ENCODE measurements at places on chromosomes 3 and 15.

DNA sequence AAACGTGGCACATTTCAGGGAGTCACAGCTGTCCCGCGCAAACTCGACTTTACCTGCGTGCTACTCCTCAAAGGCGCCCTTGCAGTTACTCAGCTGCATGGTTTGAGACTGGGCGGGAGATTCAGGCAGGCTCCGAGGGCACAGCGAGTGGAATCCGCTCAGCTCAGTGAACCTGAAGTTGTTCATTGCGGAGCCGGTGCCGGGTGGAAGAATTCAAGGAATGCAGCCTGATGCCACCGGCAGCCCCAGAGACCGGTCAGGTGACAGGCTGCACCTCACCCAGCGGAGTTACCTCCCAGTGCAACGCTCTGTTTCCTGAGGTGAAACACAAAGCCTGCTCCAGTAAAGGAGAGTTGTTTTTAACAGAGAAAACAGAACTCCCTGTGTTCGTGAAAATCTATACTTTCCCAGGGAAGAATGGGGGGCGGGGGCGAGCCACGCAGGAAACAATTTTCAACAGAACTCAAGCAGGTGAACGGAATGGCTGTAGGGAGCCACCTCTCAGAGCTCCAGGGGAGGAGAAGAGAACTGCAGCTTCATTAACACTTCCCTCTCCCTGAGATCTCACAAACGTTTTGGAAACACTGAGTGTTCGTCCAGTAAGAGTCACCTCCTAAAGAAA is 3.8 kb downstream of the VEPH1 start:
- no peak for DNase-seq

GRCh38 chr3:43907508-43907858 is 216.7 kb downstream of the ABHD5 start:
- no peak for DNase-seq

- peak; percentile 86 for DNase-seq
Measured at GRCh38 chr3:181711325-181712135, at the start of gene SOX2. SOX2 (plus strand) TSS chr3:181711925; CDS start chr3:181712361, 436 bp downstream.

GRCh38 chr15:77060546-77060945 is 10.4 kb downstream of the TSPAN3 start:
- no peak for DNase-seq

GRCh38 chr3:112297714-112298113 is 3.7 kb upstream of the SLC9C1 start:
- no peak for DNase-seq

GRCh38 chr3:52144034-52144795 is 10.0 kb downstream of the POC1A start:
- peak; percentile 22 for DNase-seq

DNA sequence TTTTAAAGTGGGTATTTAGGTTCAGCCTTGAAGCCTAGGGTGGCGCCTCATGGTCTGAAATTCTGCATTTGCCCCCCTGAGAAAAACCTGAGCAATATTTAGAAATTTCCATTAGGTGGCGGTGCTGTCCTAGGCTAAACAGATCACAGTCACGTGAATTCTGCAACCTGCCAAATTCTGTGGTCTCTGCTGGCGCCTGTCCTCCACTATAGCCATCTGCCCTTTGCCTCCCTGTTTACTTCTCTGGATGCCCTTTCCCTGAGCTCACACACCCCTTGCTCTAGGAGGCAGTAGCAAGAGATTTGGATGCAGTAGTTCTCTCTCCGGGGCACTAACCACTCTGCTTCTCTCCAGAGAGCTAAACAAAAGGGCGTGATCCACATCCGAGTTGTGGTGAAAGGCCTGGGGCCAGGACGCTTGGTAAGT is 9.1 kb downstream of the MRPS11 start:
- DNase-seq: peak; percentile 62

DNA sequence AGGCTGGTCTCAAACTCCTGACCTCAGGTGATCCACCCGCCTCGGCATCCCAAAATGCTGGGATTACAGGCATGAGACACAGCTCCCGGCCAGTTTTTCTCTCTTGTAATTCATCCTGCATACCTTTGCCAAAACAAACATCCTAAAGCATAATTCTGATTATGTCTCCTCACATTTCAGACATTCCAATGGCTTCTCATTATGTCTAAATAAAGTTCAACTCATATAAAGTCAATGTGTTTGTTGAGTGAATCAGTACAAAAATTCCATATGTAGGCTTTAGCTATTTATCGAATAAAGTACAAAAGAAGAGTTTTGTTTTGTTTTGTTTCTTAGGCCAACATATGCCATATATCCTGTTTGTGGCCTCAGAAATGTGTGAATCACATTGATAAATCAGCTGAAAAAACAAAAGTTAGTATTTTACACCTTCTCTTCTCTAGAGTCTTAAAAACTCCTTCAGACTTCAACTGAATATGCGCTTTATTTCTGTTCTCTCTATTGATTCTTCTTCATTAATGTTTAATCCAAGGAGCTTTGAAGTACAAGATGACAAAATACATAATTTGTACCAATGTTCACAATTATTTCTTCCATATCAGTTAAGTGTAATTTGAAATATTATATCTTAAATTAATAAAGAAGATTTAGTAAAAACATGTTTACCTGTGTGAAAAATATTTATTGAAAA is 165.8 kb downstream of the MECOM start:
- no peak for DNase-seq

DNA sequence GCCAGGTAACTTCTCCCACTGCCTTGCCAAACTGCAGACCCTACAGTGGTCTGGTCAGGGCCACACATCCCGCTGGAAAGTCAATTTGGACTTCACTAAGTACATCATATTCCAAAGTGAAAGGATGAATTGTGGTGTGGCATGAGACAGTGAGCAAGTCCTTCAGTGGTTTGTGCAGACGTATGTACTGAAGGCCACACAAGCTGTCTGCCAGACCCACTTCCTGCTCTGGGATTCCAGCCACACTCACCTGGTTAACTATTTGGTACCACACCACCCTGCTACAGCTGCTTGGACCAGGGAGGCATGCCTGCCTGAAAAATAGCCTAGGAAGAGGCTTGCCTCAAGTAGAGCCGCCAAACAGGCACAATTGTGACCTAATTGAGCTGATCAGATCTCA is 94.1 kb upstream of the STRIT1 start:
- DNase-seq: no peak

DNA sequence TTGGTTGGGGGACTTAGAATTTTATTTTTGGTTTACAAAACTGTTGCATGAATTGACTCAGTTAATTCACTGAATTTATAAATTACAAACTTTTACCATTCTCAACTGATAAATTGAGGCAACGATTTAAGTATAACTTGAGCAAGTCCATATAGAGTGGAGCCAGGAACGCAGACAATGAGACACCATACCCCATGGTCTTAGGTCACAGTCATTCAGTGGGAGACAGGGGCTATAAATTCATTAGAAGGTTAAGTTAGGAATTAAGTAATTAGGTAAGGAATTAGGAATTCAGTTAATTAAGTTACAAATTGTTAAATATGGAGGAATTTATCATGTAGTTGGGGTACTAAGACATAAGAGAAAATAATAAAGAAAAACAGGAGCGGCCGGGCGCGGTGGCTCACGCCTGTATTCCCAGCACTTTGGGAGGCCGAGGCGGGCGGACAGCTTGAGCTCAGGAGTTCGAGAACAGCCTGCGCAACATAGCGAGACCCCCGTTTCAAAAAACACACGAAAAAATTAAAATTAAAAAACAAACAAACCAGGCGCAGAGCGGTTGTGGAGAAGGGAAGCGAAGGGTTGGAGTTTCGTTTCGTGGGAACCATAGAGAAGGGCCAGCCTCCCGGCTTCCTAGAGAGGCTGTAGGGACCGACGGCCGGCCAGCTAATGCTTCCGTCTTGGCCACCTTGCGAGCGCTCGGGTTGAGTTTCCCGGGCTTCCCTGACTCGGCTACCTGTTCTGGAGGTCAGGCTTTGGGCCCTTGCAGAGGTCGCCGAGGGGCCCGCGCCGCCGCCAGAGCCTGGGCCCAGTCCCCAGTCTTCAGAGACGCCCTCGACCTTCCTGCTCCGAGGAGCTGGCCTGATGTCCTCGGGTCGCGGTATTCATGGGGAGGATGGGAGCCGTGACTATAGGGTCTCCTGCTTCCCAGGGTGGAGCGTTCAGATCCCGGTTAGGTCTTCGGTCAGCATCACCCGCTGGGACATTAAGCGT is at the start of gene ZNF619:
TSS of gene ZNF619 (plus strand) at position 645 of the 993 bp plus-strand sequence. CDS start 858 bp downstream, outside the sequence.
- DNase-seq: peak; percentile 16

DNA sequence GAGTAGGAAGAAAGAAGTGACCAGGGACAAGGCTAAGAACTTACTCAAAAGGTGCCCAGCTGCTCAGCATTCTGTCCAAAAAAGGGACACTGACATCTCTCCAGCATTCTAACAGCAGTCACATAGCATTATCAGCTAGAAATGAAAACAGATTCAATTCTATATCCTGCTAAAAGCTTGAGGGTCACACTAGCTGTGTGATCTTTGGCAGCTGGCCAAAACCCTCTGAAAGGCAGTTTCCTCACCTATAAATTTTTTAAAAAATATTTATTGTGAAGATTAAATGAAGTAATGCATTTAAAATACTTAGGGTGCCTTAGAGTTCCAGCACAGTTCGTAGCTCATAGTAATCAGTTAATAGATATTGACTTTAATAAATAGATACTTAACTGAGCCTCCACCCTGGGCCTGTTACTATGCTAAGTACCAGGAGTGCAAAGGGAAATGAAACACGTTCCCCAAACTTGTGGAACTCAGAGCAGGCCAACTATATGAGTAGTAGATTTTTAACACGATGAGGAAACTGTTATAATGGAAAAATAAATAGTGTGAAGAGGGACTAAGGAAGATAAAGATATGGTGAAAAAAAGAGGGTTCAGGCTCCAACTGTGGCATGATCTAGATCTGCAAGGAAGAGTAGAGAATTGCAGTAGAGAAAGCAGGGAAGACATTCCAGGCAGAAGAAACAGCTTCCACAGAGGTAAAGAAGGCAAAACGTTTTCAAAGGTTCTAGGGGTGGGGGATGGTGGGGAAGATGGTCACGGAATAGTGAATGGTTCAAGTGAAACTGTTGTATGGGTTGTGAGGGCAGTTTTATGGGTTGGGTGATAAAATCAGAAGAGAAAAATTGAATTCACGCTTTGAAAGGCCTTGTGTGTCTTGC is 11.4 kb downstream of the CD86 start:
- no peak for DNase-seq

- DNase-seq: peak; percentile 90
Measured at GRCh38 chr15:63056829-63057228, 14.3 kb downstream of the TPM1 start.

DNA sequence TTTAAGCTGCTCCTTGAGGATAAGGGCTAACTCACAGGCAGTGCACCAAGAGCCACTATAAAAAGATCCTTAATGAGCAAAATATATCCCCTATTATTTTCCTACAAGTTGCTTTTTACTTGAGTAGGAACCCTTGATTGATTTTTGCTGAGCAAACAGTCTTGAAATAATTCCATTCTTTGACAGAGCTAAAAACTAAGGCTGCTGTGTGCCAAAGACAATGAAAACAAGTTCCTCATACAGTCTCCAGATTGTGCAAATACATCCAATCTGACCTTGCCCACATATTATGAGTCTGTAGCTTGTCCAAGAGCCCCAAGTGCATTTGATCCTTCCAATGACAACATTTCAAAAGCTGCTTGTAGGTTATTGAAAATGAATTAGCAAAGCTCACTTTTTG is 15.0 kb downstream of the PRKAR2A start:
- DNase-seq: no peak

DNA sequence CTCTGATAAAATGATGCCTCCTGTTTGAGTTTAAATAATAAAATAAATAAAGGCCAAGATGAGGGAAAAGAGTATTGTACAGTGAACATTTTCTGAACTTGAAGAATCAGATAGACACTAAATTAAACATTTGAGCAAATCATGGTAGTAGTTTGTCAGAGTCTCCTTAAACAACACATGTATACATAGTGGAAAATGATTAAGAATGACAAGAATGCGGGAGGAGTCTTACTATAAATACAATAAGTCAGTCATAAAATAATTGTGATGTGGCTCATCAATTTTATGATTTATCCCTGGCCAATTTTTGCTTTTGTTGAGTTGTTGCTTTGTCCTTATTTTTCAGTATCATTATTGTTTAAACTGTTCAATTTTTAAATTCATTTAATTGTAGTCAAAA is 158.0 kb upstream of the TMC3 start:
- DNase-seq: no peak

DNA sequence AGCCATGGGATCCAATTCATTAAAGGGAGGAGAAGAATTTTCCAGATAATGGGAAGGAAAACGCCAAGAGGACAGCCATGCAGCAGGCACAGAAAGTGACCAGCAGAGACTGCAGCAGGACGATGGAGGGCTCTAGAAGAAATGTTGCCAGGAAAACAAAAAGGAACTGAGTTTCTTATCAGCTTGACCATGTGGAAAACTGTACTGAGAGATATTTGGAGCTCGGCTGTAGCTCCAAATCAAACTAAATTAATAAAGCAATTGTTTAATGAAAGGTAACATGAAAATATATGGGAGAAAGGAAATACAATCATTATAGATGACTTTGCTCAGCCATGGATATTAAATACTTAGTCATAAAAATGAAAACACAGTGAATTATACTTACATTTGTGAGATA is 63.7 kb downstream of the SSR3 start:
- DNase-seq: no peak

DNA sequence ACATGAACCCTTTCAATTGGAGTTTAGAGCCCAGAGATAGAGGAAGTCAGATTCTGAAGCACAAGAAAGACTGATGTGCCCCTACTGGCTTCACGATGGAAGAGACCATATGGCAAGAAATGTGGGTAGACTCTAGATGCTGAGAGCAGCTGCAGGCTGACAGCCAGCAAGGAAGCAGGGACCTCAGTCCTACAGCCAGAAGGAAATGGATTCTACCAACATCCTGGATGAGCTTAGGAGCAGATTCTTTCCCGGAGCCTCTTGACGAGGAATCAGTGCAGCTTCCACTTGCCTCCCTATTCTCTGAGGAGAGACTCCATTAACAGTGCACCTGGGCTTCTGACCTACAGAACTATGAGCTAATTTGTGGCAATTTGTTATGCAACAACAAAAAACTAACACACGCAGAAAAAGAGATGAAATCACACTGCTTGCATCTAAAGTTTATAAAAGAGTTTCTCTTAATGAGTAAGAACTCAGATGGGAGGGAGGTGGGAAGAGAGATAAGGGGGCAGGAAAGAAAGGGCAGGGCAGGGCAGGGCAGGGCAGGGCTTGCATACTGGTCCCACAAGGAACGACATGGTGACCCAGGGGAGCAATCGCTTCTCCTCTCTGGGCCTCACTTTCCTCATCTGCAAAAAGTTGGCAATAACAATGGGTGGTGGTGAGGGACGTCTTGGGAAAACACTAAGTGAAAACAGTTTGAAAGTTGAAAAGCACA is 440.9 kb downstream of the FOXP1 start:
- no peak for DNase-seq

GRCh38 chr3:32420126-32421038 is 28.7 kb downstream of the CMTM7 start:
- DNase-seq: peak; percentile 7
